ENCODE measurements at places on chromosomes 2 and 18. TPM values are rescaled to one million over a fixed set of nuclear protein-coding genes. Genes with fewer than 3 reads are reported as not detected.

- peak; percentile 55 for DNase-seq
These were observed 10.5 kb upstream of the CYP26B1 start for GRCh38 chr2:72157871-72158771.

The HOXD13 gene
- 1.1 TPM for total RNA-seq

DNA sequence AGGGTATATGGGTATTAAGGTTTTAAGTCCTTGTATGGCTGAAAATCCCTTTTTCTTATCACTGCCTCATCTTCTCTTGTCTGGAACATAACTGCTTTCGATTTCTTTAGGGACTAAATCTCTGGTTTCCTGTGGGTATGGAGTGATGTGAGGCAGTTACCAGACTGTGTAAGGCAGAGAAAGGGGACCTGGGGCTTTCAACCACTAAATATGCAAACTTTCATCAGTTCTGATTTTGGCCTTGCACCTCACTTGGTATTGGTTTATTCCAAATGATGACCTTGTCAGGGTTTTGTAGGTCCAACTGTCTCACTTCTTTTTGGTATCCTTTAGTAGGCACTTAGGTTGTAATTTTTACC is 9.3 kb downstream of the MAP4K4 start:
- DNase-seq = no peak

DNA sequence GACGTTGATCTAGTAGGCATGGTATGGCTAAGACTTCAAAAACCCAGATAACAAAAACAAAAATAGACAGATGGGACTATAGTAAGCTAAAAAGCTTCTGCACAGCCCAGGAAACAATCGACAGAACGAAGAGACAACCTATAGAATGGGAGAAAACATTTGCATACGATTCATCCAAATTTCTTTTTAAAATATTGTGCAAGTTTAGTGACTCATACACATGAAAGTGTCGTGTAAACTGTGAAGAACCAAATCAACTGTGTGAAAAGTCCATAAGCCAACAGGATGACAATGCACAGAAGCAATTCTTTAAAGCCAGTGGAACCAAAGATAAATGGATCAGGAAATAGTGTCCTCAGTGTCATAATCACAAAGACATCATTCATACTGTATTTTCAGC is 671.1 kb downstream of the RNF144A start:
- no peak for DNase-seq

The SCN3A gene
- total RNA-seq = 1.3 TPM

The IL36B gene
- not detected for total RNA-seq

The XPO1 gene
- total RNA-seq = 71.3 TPM

The LONRF2 gene
- 5.9 TPM for total RNA-seq

GRCh38 chr2:32680942-32681341 is 53.1 kb downstream of the TTC27 start:
- no peak for DNase-seq
